ENCODE measurements at places on chromosomes 1 and 21.

GRCh38 chr1:234479310-234479559 is 256 bp upstream of the TARBP1 start:
- DNase-seq = no peak

DNA sequence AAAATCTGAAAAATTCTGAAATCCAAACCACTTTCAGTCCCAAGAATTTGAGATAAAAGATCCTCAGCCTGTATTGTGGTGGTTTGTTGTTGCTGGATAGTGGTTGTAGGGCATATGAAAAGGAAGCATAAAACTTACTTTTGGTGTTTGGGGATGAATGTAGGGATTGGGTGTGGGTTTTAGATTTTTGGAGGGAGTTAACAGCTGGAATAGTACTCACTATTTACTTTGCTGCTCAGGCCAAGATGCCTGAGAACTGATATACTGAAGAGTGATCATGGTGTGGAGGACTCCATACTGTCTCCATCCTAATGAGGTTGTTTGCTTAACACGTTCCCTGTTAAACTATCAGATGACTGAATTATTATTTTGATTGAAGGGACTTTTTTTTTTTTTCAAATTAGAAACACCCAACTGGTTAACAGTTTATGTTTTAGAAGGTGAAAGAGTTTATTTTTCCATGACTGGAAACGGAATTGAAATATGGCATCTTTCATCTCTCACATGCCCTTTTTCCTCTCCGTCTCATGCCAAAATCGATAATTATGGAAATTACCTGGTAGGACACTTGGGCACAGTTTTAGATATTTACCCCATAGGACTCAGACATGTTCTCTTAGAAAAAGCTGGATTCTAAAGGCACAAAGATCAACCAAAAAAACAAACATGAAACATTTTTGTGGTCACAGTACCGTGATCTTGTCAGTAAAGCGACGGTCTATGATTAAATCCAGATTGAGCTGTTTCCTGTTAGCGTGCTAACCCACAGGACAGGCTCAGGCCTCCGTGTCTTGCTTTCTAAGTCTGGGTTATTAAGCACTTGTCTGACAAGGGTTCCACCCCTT is 37.3 kb downstream of the RGL1 start:
- DNase-seq = no peak

- DNase-seq = no peak
Measured at GRCh38 chr1:208868554-208868953, 624.4 kb upstream of the PLXNA2 start.

DNA sequence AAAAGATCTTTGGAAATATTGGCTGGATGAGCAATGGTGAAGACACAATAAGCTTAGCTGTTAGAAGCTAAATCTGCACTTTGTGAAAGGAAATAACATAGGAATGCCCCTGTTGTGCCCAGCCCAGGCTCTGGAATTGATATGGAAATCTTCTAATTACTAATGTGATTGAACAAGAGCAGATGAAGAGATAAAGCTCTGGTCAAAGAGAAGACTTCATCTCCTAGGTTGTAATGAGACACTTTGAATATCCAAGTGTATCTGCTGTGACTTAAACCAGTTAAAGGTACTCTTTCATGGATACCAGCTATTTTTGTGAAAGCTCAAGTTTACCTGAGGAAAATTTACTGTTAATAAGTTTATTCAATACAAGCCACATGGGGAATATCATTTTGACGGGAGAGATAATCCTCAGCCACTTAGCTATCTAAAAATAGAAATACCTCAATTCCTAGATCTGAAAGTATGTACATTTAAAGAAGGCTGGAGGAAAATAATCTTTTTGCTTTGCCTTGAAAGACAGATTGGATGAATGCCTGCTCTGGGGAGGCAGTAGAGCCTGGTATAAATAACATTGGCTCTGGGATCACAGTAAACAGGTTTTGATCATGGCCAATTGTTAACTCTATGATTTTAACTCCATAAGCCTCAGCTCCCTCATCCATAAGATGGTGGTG is 494.0 kb upstream of the B3GALT2 start:
- no peak for DNase-seq

DNA sequence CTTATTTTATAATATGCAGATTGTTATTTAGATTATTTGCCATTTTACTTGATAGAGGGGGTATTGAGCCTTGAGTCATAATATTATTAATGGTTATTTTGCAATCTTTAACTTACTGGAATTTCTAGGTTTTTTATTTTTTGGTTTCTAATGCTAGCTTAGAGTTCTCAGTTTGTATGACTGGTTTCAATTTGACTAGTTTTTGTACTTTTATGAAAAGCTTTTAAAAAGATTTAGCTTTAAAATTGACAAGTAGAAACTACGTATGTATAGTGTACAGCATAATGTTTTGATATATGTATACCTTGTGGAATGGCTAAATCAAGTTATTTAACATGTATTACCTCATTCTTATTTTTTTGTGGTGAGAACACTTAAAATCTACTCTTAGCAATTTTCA is 41.5 kb downstream of the CEP350 start:
- no peak for DNase-seq

GRCh38 chr1:215599418-215600074 is 32.4 kb downstream of the KCTD3 start:
- no peak for DNase-seq
